ENCODE measurements at places on chromosomes 7 and 10. TPM values are rescaled to one million over a fixed set of nuclear protein-coding genes. Genes with fewer than 3 reads are reported as not detected.

Gene DDX50
- 41.7 TPM for total RNA-seq

Gene AKR1C4
- total RNA-seq = not detected

Gene MRLN
- total RNA-seq = not detected

Gene LAMB4
- not detected for total RNA-seq

Gene GPC2
- total RNA-seq = 1.1 TPM

Gene DNAH11
- under 0.01 TPM for total RNA-seq

Gene SPDYE16
- total RNA-seq = not detected

Gene FKBP6
- total RNA-seq = not detected

Gene TRIL
- not detected for total RNA-seq

All from hair follicular keratinocyte (primary cell).